Transverse colon (tissue), 4 donors: ENCODE measurements at places on chromosomes 5 and 9. TPM values are rescaled to one million over a fixed set of nuclear protein-coding genes. Genes with fewer than 3 reads are reported as not detected.

DNA sequence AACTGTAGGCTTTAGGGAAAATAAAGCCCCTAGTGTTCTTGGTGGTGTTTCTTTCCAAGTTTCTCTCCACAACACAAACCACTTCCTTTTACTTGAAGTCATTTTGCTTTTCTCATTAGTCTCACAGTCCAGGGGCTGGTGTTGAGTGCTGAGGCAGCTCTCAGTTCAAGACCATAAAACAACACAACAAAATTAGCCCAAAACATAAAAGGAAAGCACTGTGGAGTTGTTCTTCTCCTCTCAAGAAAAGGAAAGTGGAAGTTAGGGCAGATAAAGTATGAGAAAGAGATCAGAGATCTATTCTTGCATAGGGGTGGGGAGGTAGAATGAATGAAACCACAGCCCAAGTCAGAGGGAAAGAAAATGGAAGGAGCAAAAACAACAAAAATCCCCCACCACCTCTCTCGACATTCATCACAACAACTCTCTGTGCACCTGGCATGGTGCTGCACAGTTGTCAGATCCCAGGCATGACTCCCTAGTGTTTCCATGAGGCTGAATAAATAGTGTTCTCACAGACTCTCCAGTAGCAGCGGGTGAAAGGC lies 569.9 kb downstream of the RAB3C start:
- H3K27me3 ChIP-seq: no peaks in the 10 kb centered on the region
- H3K4me3 ChIP-seq: no peak overlapping the region
- no peaks in the 10 kb centered on the region for H3K4me1 ChIP-seq

The RETREG1 gene
- 33.2 TPM for total RNA-seq

The NMRK1 gene
- 36.7 TPM for total RNA-seq

The WDR31 gene
- total RNA-seq: 3.0 TPM

DNA sequence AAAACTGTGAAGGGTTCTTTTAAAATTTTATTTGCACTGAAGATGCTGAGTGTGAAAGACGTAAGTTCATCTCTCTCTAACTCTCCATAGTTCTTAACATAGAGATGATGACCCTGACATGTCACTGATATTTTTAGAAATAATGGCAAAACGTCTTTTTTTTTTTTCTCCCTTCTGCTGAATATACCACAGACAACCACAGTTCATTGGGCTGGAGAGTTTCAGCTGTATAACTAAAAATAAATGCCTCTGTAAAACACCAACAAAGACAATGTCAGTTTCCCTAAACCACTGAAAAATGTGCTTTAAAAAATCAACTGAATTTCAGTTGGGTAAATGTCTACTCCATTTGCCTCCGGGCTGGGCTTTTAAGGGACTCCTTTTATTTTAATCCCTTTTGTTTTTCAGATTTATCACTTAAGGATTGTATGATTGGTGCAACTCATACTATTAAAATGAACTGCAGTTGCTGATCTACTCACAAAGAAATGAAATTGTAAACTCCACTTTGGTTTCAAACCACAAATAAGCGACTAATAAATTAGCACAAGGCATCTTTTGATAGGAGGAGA lies 830.9 kb upstream of the WWC1 start:
- DNase-seq: no peak
- no peaks in the 10 kb centered on the region for H3K36me3 ChIP-seq
- no peak overlapping the region for H3K27ac ChIP-seq
- no peaks in the 10 kb centered on the region for H3K27me3 ChIP-seq
- no peaks in the 10 kb centered on the region for H3K4me1 ChIP-seq

GRCh38 chr9:135526089-135526729 lies 5.0 kb downstream of the LCN1 start:
- no peak overlapping the region for H3K4me3 ChIP-seq
- peaks cover 4% of the 10 kb centered on the region for H3K27me3 ChIP-seq
- no peak for DNase-seq
- no peaks in the 10 kb centered on the region for H3K4me1 ChIP-seq

The FCN2 gene
- not detected for total RNA-seq

The CDKN2B gene
- 201 TPM for total RNA-seq

- H3K4me3 ChIP-seq: no peak overlapping the region
- no peaks in the 10 kb centered on the region for H3K36me3 ChIP-seq
- no peaks in the 10 kb centered on the region for H3K27me3 ChIP-seq
- no peak overlapping the region for H3K27ac ChIP-seq
- DNase-seq: no peak
Observed at GRCh38 chr9:17739022-17739421, 160.2 kb downstream of the SH3GL2 start.

DNA sequence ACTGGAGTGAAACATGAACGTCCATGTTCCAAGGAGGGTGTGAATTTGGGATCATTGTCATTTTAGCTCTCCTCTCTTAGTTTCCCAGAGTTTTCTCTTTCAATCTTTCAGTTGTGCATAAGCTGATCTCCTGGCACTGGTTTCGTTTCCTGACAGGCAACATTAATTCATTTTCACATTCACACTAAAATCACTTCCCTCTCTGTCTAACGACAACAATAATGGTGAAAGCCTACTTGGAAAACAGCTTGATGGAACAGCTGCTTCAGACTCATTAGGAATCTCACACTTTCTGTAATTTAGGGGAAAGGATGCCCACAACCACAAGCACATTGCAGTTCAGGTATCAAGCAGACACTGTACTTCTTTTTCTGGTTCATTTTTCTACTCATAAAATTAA lies 188.6 kb downstream of the TRIM36 start:
- no peak overlapping the region for H3K4me3 ChIP-seq
- no peak overlapping the region for H3K27ac ChIP-seq
- no peaks in the 10 kb centered on the region for H3K36me3 ChIP-seq

GRCh38 chr9:123081824-123082223 lies 48.4 kb downstream of the GPR21 start:
- DNase-seq: no peak
- no peaks in the 10 kb centered on the region for H3K36me3 ChIP-seq
- H3K4me1 ChIP-seq: no peaks in the 10 kb centered on the region
- no peak overlapping the region for H3K27ac ChIP-seq
- H3K27me3 ChIP-seq: no peaks in the 10 kb centered on the region
- no peak overlapping the region for H3K4me3 ChIP-seq

DNA sequence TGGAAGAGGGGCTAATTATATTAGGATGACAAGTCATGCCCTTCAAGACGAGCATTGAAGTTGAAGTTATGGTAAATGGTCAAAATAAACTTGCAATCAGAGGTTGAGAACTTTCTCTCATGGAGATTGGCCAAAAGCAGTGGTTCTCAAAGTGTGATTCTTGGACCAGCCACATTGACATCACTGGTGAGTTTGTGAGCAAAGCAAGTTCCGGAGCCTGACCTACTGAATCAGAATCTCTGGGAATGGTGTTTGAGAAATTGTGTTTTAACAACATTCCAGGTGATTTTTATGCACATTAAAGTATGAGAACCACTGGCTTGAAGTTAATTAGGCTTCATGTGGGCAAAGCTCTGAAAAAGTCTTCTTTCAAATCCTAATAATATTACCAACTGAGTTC lies 403.5 kb downstream of the ZSWIM6 start:
- H3K27me3 ChIP-seq: no peaks in the 10 kb centered on the region
- no peak for DNase-seq
- H3K4me1 ChIP-seq: no peaks in the 10 kb centered on the region

The PCDHB8 gene
- total RNA-seq: 0.16 TPM

The TSSK1B gene
- total RNA-seq: not detected

DNA sequence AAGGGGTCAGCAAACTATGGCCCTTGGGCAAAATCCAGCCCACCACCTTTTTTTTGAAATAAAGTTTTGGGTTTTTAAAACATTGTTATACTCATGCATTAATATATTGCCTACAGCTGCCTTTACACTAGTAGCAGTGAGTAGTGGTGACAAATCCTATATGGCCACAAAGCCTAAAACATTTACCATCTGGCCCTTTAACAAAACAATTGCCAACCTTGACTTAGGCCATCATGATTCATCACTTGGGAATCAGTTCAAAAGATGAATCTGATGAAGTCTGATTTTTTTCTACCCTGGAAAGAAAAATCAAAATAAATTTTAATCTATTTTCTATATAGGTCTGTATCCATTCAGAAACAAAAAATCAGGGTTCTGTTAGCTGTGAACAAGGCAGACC lies 484.9 kb downstream of the BNC2 start:
- H3K36me3 ChIP-seq: no peaks in the 10 kb centered on the region
- no peaks in the 10 kb centered on the region for H3K27me3 ChIP-seq
- no peaks in the 10 kb centered on the region for H3K4me1 ChIP-seq
- DNase-seq: no peak
- no peak overlapping the region for H3K4me3 ChIP-seq

The SH3RF2 gene
- total RNA-seq: 113 TPM

The SELENOP gene
- 1,504 TPM for total RNA-seq

The ZDHHC12 gene
- 190 TPM for total RNA-seq

GRCh38 chr9:29039258-29039657 lies 1466.0 kb upstream of the C9orf72 start:
- no peaks in the 10 kb centered on the region for H3K36me3 ChIP-seq
- H3K4me3 ChIP-seq: no peak overlapping the region
- no peak overlapping the region for H3K27ac ChIP-seq
- DNase-seq: no peak
- H3K4me1 ChIP-seq: no peaks in the 10 kb centered on the region

GRCh38 chr9:18909140-18910018 lies 123.6 kb downstream of the SAXO1 start:
- DNase-seq: no peak
- H3K27me3 ChIP-seq: no peaks in the 10 kb centered on the region
- no peaks in the 10 kb centered on the region for H3K36me3 ChIP-seq

- no peak overlapping the region for H3K4me3 ChIP-seq
- DNase-seq: no peak
- H3K4me1 ChIP-seq: no peaks in the 10 kb centered on the region
- H3K27me3 ChIP-seq: no peaks in the 10 kb centered on the region
Observed at GRCh38 chr9:117043159-117043558, 356.1 kb downstream of the TRIM32 start.

DNA sequence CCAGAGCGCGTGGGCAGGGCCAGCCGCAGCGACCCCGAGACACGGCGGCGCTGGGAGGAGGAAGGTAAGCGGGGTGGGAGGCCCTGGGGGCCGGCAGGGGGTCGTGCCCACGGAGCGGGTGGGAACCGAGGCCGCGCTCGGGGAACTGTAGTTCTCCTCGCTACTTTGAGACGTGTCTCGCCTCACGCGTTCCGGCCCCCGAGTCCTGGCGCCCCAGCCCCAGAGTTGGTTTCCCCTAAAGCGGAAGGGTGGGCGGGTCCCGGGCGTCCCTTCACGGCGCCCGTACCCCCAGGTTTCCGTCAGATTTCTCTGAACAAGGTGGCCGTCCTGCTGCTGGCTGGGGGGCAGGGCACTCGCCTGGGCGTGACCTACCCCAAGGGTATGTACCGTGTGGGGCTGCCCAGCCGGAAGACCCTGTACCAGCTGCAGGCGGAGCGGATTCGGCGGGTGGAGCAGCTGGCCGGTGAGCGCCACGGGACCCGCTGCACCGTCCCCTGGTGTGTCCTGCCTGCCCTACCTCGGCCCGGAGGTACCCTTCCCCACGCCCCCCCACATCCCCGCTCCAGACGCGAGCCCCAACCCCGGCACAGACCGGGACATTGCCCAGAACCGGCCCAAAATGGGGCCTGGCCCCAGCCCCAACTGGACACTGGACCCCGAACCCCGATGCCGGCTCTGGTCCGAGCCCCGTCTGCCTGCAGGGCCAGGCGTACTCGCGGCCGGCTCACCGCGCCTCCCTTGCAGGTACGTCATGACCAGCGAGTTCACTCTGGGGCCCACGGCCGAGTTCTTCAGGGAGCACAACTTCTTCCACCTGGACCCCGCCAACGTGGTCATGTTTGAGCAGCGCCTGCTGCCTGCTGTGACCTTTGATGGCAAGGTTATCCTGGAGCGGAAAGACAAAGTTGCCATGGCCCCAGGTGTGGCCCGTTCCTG lies 709 bp downstream of the UAP1L1 start:
- peak overlapping the region; percentile 56 for H3K27ac ChIP-seq
- peaks cover 16% of the 10 kb centered on the region for H3K4me1 ChIP-seq
- H3K36me3 ChIP-seq: no peaks in the 10 kb centered on the region
- H3K4me3 ChIP-seq: peak overlapping the region; percentile 43

The PLPPR1 gene
- not detected for total RNA-seq

DNA sequence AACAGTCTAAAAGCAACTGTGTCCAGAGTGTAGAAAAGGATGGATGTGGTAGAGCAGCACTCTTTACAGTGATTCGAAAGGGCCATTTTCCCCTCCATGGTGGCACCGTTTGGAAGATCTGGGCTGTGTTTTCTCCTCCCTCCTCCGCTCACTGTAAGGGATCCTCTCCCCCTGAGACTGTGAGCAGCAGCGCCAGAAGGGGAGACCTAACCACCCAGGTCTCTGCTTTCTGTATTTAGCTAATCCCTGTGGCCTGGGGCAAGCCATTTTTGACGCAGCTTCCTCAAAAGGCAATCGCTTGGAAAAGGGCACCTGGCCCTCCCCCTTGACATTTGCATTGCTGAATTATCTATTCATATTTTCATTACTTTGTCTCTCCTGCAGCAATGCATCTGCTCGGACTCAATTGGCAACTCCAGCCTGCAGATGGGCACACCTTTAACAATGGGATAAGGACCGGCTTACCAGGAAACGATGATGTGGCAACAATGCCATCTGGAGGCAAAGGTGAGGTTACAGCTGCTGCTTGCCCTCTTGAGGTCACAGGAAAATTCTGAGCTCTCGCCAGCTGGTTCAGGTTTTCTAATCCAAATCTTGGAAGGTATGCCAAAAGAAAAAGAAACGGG lies 244.3 kb upstream of the WWC1 start:
- no peaks in the 10 kb centered on the region for H3K36me3 ChIP-seq
- H3K4me3 ChIP-seq: no peak overlapping the region
- peak; percentile 63 for DNase-seq
- H3K4me1 ChIP-seq: no peaks in the 10 kb centered on the region
- H3K27me3 ChIP-seq: no peaks in the 10 kb centered on the region
- no peak overlapping the region for H3K27ac ChIP-seq

The ST8SIA4 gene
- total RNA-seq: 2.5 TPM

GRCh38 chr9:133512253-133513213 lies 12.2 kb downstream of the MYMK start:
- H3K4me3 ChIP-seq: no peak overlapping the region
- peaks cover 16% of the 10 kb centered on the region for H3K4me1 ChIP-seq
- H3K36me3 ChIP-seq: no peaks in the 10 kb centered on the region
- peaks cover 5% of the 10 kb centered on the region for H3K27me3 ChIP-seq
- no peak for DNase-seq
- H3K27ac ChIP-seq: no peak overlapping the region

GRCh38 chr5:56523790-56524575 lies 290.9 kb upstream of the ANKRD55 start:
- H3K27me3 ChIP-seq: no peaks in the 10 kb centered on the region
- DNase-seq: no peak
- H3K36me3 ChIP-seq: no peaks in the 10 kb centered on the region
- H3K4me3 ChIP-seq: no peak overlapping the region

The PCDHB12 gene
- total RNA-seq: 0.40 TPM

DNA sequence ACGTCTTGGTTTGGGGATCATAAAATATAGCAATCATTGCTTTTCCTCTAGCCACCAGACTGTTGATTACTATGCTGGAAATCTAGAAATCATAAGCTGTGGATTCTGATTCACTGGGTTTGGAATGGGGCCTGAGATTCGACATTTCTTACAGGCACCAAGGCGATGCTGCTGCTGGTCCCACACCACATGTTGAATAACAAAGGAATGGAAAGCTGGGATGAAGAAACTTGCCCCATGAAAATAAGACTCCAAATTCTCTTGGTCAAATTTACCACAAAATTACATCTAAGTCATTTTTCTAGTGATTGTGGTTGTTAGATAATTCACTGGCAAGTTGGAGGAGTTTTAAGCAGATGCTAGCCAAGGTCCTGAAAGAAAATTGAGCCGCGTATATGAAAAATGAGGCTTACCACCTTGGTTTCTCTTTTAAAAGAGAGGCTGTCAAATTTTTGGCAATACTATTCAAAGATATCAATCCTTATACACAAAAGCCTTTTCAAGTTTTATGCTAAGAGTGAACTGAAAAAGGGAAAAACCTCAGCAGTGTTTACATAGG lies 23.0 kb upstream of the MEIKIN start:
- no peaks in the 10 kb centered on the region for H3K27me3 ChIP-seq
- no peaks in the 10 kb centered on the region for H3K4me1 ChIP-seq
- no peak for DNase-seq
- no peak overlapping the region for H3K27ac ChIP-seq
- no peak overlapping the region for H3K4me3 ChIP-seq
